ENCODE measurements at places on chromosomes 4 and X.

GRCh38 chr4:104901438-104901837, 245.2 kb upstream of the TET2 start:
- no peak overlapping the region for H3K4me3 ChIP-seq
- no peaks in the 10 kb centered on the region for H3K27me3 ChIP-seq
- no peaks in the 10 kb centered on the region for H3K4me1 ChIP-seq
- H3K27ac ChIP-seq, result no peak overlapping the region

DNA sequence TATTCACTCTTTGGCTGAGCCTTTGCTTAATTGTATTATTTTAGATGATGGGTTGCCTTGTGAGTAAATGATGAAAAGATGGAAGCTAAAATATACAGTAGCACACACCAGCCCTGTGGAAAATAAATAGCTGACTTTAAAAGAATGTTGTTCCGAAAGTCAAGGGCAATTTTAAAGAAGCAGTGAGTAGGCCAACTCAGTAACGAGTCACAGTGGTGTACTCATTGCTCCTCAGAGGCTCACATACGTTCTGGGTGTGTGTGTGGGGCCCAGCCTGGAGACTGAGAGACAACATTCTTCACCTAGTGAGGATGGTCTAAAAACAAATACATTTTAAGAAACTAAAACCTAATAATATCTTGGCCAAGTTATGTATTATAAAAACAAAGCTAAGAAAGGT, 640.3 kb downstream of the TRIML1 start:
- no peak for DNase-seq
- no peaks in the 10 kb centered on the region for H3K4me1 ChIP-seq
- H3K4me3 ChIP-seq, result no peak overlapping the region
- no peaks in the 10 kb centered on the region for H3K36me3 ChIP-seq

GRCh38 chr4:158530898-158531297, 9.2 kb downstream of the RXFP1 start:
- H3K27me3 ChIP-seq, result no peaks in the 10 kb centered on the region
- no peaks in the 10 kb centered on the region for H3K4me1 ChIP-seq
- H3K4me3 ChIP-seq, result no peak overlapping the region
- DNase-seq, result no peak
- no peaks in the 10 kb centered on the region for H3K36me3 ChIP-seq

DNA sequence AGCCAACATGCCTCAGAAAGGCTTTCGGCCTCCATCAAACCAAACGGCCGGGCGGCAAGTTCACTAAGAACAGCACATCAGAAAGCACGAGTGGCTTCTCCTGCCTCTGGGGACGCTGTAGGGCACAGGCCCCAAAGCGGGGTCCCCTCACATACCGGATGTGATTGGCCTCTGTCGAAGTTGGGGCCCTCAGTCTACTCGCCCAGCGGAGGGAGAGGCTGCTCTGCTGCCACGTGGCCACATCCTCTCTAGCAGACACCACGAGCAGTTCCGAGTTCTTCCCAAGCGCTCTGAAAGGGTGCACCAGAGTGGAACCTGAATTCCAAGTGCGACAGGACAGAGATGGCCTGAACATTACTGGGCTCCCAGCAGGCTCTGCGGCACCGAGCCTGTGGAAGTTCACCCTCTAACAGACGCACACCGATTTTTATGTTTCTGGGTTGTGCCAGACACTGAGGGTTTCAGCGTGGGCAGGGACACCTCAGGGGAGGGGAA, 21.1 kb downstream of the NOP14 start:
- no peak overlapping the region for H3K27ac ChIP-seq
- H3K36me3 ChIP-seq, result peaks cover 75% of the 10 kb centered on the region
- peaks cover 9% of the 10 kb centered on the region for H3K4me1 ChIP-seq
- no peak for DNase-seq
- H3K27me3 ChIP-seq, result no peaks in the 10 kb centered on the region
- no peak overlapping the region for H3K4me3 ChIP-seq
